ENCODE measurements at places on chromosomes 3 and 15. TPM values are rescaled to one million over a fixed set of nuclear protein-coding genes. Genes with fewer than 3 reads are reported as not detected.

- DNase-seq = no peak
Observed at GRCh38 chr3:126419151-126419703, 24.5 kb downstream of the CFAP100 start.

Gene CYP1A1
- not detected for total RNA-seq

- no peak for DNase-seq
Observed at GRCh38 chr3:41572092-41572491, 372.8 kb downstream of the CTNNB1 start.

DNA sequence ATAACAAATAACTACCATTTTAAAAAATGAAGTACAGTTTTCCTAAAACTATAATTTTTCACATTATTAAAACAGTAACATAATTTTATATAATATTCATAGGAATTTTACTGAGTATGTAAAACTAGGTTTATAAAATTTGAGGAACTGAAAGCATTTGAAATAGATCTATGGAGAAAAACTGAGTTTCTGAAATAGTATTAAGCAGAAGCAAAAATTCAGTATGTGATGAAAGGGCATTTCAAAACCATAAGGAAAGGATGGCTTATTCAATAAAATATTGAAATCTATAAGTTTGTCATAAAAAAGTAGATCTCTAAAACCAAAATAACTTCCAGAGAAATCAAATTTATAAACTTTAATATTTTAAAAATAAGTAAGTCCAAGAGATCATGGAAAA lies 53.4 kb downstream of the GBE1 start:
- no peak for DNase-seq

GRCh38 chr15:63260791-63261190 lies 16.6 kb upstream of the APH1B start:
- no peak for DNase-seq

Data from CD4-positive, CD25-positive, alpha-beta regulatory T cell (primary cell).